IgD-negative memory B cell (primary cell): ENCODE measurements at places on chromosomes 5 and 9. TPM values are rescaled to one million over a fixed set of nuclear protein-coding genes. Genes with fewer than 3 reads are reported as not detected.

Gene DIRAS2
- not detected for polyA plus RNA-seq

Gene TYRP1
- not detected for polyA plus RNA-seq

Gene LCN1
- polyA plus RNA-seq = not detected

Gene XPA
- polyA plus RNA-seq = 33.6 TPM

Gene GZMA
- 19.5 TPM for polyA plus RNA-seq

Gene MXD3
- polyA plus RNA-seq = 4.1 TPM

Gene SLC6A18
- polyA plus RNA-seq = not detected

Gene NCS1
- polyA plus RNA-seq = not detected

Gene PFN3
- not detected for polyA plus RNA-seq

Gene FYB1
- 11.6 TPM for polyA plus RNA-seq

Gene IQGAP2
- polyA plus RNA-seq = 8.0 TPM

Gene CARTPT
- polyA plus RNA-seq = not detected
